ENCODE measurements at places on chromosomes 4 and X. TPM values are rescaled to one million over a fixed set of nuclear protein-coding genes. Genes with fewer than 3 reads are reported as not detected.

The DCHS2 gene
- not detected for total RNA-seq

The NEUROG2 gene
- total RNA-seq, result not detected

The PDLIM3 gene
- 281 TPM for total RNA-seq

The TKTL2 gene
- not detected for total RNA-seq

The ARAP2 gene
- total RNA-seq, result 2.8 TPM

The NSUN7 gene
- 0.95 TPM for total RNA-seq

The ZNF157 gene
- total RNA-seq, result not detected

The MAPK10 gene
- total RNA-seq, result 4.1 TPM

The NAP1L2 gene
- total RNA-seq, result 5.8 TPM

The FTSJ1 gene
- 15.7 TPM for total RNA-seq

The TMPRSS11A gene
- total RNA-seq, result not detected

The PRKG2 gene
- total RNA-seq, result 0.05 TPM

The GPM6B gene
- total RNA-seq, result 5.1 TPM

The CXCL11 gene
- total RNA-seq, result not detected

The PSAPL1 gene
- total RNA-seq, result not detected

The MUC7 gene
- total RNA-seq, result not detected

The WDR17 gene
- total RNA-seq, result 0.43 TPM

The PPM1K gene
- 125 TPM for total RNA-seq

The ADH1B gene
- 155 TPM for total RNA-seq

The JCHAIN gene
- total RNA-seq, result 6.5 TPM

The CD40LG gene
- total RNA-seq, result not detected

The GSX2 gene
- total RNA-seq, result not detected

The TRPC5OS gene
- not detected for total RNA-seq

The FABP2 gene
- not detected for total RNA-seq

The CDX4 gene
- not detected for total RNA-seq

The FREM3 gene
- total RNA-seq, result not detected

Measured in Right ventricle myocardium inferior (tissue), 1 donor.